Left lobe of liver (tissue), 2 donors: ENCODE measurements at places on chromosomes 2 and 18. TPM values are rescaled to one million over a fixed set of nuclear protein-coding genes. Genes with fewer than 3 reads are reported as not detected.

DNA sequence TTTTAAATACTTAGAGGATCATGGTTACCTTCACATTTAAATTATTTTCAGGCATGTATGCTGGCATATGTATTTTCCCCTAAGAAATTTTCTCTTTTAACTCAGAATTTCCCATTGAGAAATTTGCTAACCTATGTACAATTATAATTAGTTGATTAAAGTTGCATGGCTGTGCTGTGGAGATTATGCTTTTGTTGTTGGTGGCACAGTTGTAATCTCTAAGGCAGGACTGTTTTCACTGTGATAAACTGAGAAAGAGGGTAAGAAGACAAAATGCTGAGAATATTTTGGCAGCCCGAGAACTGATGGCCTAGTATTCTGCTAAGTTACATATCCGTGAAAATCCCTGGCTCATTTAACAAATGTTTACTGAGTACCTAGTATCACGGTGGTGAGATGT is 1.4 kb downstream of the VRK2 start:
- DNase-seq, result no peak

- DNase-seq, result no peak
Measured at GRCh38 chr18:56286775-56287325, 351.5 kb downstream of the TXNL1 start.

- peak; percentile 30 for DNase-seq
Measured at GRCh38 chr2:71615767-71616730, 162.7 kb downstream of the DYSF start.

GRCh38 chr18:10690366-10690765 is 164.5 kb downstream of the NAPG start:
- DNase-seq, result no peak

- DNase-seq, result no peak
Measured at GRCh38 chr2:42084231-42084671, 36.4 kb downstream of the PKDCC start.

- no peak for DNase-seq
Measured at GRCh38 chr18:29285471-29285870, 1108.5 kb upstream of the CDH2 start.

Gene SCYGR4
- total RNA-seq, result not detected

Gene ABCG5
- total RNA-seq, result 57.0 TPM

Gene SLC4A3
- 0.20 TPM for total RNA-seq
